ENCODE measurements at places on chromosomes 1 and 21. TPM values are rescaled to one million over a fixed set of nuclear protein-coding genes. Genes with fewer than 3 reads are reported as not detected.
A peak's percentile ranks its signal among the peaks of the same experiment; 100 is the strongest.

DNA sequence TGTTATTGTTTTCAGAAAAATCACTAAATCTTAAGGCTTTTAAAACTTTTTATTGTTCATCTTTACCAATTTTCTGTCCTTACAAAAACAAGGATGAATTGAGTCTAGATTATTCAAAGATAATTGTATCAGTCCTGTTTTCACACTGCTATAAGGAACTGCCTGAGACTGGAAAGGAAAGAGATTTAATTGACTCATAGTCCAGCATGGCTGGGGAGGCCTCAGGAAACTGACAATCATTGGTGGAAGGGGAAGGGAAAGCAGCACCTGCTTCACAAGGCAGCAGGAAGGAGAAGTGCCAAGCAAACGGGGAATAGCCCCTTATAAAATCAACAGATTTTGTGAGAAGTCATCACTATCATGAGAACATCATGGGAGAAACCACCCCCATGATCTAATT is 455.6 kb upstream of the ZP4 start:
- no peak for ATAC-seq

GRCh38 chr1:116167625-116168276 is 56.6 kb downstream of the MAB21L3 start:
- peak; percentile 13 for ATAC-seq

GRCh38 chr1:10773851-10774614 is 22.4 kb downstream of the CASZ1 start:
- ATAC-seq = no peak

DNA sequence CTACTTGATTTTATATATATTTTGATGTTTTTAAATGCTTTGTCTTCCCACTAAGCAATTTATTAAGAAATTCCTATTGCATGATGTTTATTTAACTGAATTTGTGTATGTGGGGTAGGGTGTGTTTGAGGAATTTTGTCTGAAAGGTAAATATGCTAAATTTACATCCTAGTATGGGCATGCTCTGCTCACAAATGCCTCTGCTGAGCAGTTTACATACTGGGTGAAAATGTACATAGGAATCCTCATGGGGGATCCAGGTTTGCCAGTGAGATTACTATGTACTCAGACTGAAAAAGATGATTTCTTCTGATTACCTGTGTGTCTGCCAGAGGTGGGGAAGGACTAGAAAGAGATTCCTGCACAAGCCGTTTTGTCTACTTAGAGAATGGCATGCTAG is 126.6 kb downstream of the DISP1 start:
- ATAC-seq = no peak

DNA sequence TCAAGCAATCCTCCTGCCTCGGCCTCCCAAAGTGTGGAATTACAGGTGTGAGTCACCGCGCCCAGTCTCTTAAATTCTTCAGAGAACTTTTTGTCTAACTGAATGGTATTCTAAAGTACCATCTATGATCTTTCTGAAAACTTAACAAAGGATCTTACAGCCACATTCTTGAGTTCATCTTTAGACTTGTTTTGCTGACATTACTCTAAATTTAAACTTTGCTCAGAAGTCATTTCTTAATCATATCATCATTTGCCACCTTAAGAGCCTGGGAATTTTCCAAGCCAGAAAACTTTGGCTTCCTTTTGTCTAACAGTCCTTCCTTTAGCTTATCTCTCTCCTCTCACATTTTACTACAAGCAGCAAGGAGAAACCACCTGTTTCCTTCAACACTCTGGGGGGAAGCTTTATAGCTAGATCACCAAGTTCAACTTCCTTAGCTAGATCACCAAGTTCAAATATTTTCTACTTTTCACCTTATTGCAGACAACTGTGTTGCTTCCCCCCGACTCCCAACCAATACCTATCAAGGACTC is 5.4 kb upstream of the ZBTB8A start:
- no peak for ATAC-seq

The OR10Z1 gene
- not detected for total RNA-seq

The DIO1 gene
- total RNA-seq = not detected
